Thymus (tissue), 14 donors: ENCODE measurements at places on chromosomes 3 and 15. TPM values are rescaled to one million over a fixed set of nuclear protein-coding genes. Genes with fewer than 3 reads are reported as not detected.

DNA sequence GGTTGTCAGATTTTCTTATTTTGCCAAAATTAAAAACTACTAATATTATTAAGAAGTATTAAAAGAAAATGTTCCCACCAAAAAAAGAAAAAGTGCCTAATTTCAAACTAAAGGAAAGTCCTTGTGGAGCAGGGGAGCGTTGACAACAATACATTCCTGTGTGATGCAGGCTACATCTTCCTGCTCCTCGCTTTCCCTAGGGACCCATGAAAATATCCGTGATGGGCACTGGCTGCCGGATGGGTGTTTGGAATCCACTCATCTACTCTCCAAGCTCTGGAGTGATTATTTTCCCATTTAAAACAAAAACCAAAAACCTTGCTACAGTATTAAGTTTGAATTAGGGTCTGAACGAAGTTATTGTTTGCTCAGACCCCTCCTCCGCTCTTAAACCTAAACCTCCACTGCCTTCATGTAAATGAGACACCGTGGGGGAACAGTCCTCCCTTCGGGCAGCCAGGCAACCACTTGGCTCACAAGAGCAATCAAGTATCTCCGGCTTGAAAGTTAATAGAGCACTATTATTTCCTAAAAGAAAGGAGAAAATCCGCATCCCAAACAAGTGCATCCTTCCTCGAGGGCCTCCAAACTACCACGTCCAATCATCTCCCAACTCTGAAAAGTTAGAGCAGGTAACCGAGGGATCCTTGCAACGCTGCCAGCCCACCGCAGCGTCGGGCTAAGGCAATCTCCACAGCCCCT lies 1.5 kb downstream of the ITGB5 start:
- H3K27me3 ChIP-seq, result peaks cover 79% of the 10 kb centered on the region
- H3K4me3 ChIP-seq, result peak overlapping the region; percentile 5
- H3K27ac ChIP-seq, result no peak overlapping the region
- no peak for DNase-seq
- H3K36me3 ChIP-seq, result no peaks in the 10 kb centered on the region

Gene ITGA11
- polyA plus RNA-seq, result 0.21 TPM

Gene PAK2
- 47.4 TPM for polyA plus RNA-seq

DNA sequence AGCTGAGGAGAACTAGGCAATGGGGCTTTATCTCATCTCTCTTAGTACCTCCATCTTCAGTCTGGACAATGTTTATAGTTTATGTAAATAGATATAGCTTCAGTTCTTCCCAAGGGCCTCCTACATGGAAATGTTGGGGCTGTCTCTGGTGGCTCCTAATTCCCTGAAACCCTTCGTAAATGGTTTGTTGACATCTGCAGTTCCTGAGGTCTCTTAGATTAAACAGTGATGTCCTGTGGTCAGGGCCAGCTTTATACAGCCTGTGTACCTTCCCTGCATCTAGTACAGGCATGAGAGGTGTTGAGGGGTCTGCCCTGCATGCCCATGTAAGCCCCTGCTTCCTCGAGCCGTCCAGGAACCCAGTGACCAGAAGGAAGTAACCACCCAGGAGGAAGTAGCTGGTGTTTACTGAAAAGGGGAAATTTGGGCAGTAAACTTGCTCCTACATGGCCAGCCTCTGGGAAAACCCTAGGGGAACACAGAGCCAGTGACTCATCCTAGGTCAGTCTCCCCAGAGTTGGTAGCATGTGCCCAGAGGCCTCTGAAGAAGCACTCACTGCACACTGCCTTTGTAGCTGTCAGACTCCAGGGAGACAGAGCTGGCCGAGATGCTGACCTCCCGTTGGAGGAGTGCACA lies 4.7 kb upstream of the TBC1D2B start:
- no peak overlapping the region for H3K27ac ChIP-seq
- H3K27me3 ChIP-seq, result no peaks in the 10 kb centered on the region
- peaks cover 20% of the 10 kb centered on the region for H3K4me1 ChIP-seq
- H3K4me3 ChIP-seq, result no peak overlapping the region
- no peak for DNase-seq

DNA sequence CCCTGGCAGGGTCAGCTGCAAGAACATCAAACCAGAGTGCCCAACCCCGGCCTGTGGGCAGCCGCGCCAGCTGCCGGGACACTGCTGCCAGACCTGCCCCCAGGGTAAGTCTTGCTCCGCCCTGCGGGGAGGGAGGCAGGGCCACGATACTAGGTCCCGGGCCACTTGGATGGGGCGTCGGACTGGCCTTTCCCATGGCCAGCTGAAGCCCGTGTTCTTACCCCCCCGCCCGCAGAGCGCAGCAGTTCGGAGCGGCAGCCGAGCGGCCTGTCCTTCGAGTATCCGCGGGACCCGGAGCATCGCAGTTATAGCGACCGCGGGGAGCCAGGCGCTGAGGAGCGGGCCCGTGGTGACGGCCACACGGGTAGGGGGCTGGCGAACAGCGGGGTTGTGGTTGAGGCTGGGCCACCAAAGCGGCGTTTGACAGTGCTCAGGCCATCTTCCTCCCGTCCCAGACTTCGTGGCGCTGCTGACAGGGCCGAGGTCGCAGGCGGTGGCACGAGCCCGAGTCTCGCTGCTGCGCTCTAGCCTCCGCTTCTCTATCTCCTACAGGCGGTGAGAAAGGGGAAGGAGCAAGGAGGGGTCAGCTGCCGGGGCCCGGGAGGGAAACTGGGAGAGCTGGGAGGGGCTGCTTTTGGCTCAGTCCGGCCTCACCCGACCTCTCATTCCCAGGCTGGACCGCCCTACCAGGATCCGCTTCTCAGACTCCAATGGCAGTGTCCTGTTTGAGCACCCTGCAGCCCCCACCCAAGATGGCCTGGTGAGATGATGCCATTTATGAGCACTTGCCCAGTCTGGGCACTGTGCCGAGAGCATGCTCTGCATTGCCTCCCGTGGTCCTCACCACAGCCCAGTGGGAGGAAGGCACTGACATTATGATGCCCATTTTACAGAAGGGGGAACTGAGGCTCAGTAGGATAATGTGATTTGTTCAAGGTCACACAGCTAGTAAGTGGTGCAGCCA lies 1.7 kb downstream of the CHRD start:
- H3K36me3 ChIP-seq, result no peaks in the 10 kb centered on the region
- no peak overlapping the region for H3K27ac ChIP-seq
- no peak for DNase-seq
- H3K4me3 ChIP-seq, result no peak overlapping the region

DNA sequence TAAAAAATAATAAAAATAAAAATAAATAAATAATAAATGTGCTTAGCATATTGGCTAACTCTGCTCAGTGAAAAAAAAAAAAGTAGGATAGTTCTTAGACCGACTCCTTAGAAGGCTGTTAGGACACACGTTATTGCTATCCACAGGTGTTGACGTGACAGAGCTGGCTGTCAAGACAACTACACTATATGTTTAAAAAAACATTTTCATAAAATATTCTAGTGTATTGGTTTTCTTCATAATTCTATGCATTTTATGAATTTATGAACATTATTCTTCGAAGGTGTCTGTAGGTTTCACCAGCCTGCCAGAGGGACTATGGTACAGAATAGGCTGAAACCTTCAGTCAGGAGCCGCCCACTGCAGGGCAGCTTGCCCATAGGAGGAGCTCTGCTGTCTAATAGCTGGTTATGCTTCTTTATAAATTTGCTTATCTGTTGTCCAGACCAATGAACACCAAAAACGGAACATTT lies 9.2 kb downstream of the TM4SF1 start:
- H3K27me3 ChIP-seq, result no peaks in the 10 kb centered on the region
- no peak for DNase-seq
- no peaks in the 10 kb centered on the region for H3K4me1 ChIP-seq

Gene PIERCE2
- polyA plus RNA-seq, result 6.0 TPM

DNA sequence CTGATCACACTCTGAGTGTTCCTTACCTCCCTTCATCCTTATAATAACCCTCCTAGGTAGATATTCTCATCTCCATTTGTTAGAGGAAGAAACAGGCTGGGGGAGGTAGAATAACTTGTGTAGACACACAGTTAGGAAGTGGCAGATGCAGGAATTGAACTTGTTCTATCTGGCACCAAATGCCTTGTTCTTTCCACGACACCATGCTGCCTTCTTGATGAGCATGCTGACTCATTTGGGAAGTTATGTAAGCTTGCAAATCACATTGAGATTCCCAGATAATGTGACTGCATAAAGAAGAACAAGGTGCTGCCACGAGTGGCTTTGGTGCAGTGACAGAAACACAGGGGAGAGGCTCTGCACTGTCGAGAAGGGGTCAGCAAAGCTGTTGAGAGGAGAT lies 27.5 kb upstream of the NDUFB4 start:
- no peak for DNase-seq
- no peaks in the 10 kb centered on the region for H3K4me1 ChIP-seq
- H3K4me3 ChIP-seq, result no peak overlapping the region
- no peaks in the 10 kb centered on the region for H3K36me3 ChIP-seq
- H3K27ac ChIP-seq, result no peak overlapping the region
- no peaks in the 10 kb centered on the region for H3K27me3 ChIP-seq
